Left ventricle myocardium inferior (tissue), 1 donor: ENCODE measurements at places on chromosomes 7 and 10. TPM values are rescaled to one million over a fixed set of nuclear protein-coding genes. Genes with fewer than 3 reads are reported as not detected.

BEND7 gene
- total RNA-seq, result 14.7 TPM

RASSF4 gene
- 103 TPM for total RNA-seq

RET gene
- total RNA-seq, result 0.60 TPM

FLNC gene
- total RNA-seq, result 839 TPM

SPDYE1 gene
- total RNA-seq, result not detected

CALML5 gene
- not detected for total RNA-seq

SYCE1 gene
- total RNA-seq, result 0.44 TPM

LBX1 gene
- total RNA-seq, result not detected

FAM25C gene
- not detected for total RNA-seq

GJD4 gene
- not detected for total RNA-seq

PAX4 gene
- total RNA-seq, result not detected

INHBA gene
- total RNA-seq, result 8.6 TPM

SHH gene
- not detected for total RNA-seq

TMEM229A gene
- not detected for total RNA-seq

RSPH10B2 gene
- not detected for total RNA-seq

CYP3A7 gene
- total RNA-seq, result not detected

SPDYE2 gene
- not detected for total RNA-seq

MUC12 gene
- 0.30 TPM for total RNA-seq

SYT15 gene
- 1.9 TPM for total RNA-seq

TBC1D12 gene
- total RNA-seq, result 4.4 TPM

NEUROD6 gene
- total RNA-seq, result not detected

CYP26C1 gene
- not detected for total RNA-seq

STEAP1 gene
- total RNA-seq, result 1.2 TPM

ADCY1 gene
- total RNA-seq, result 2.8 TPM

WDR86 gene
- total RNA-seq, result 0.16 TPM

MKX gene
- total RNA-seq, result 0.22 TPM

POLL gene
- total RNA-seq, result 16.7 TPM

CCL24 gene
- total RNA-seq, result not detected

RNF133 gene
- total RNA-seq, result 0.41 TPM

ELFN1 gene
- total RNA-seq, result 10.5 TPM

GNGT1 gene
- total RNA-seq, result not detected

PLXDC2 gene
- 16.6 TPM for total RNA-seq

FGF8 gene
- not detected for total RNA-seq

OPN1SW gene
- not detected for total RNA-seq

PON1 gene
- total RNA-seq, result not detected

TRPV5 gene
- total RNA-seq, result not detected

UPK3BL2 gene
- total RNA-seq, result 2.9 TPM

CFAP69 gene
- 3.8 TPM for total RNA-seq

NPC1L1 gene
- 0.19 TPM for total RNA-seq

CYP51A1 gene
- total RNA-seq, result 15.8 TPM

GHRHR gene
- total RNA-seq, result not detected

CAV1 gene
- 266 TPM for total RNA-seq

C10orf105 gene
- total RNA-seq, result 0.05 TPM

PMS2 gene
- total RNA-seq, result 5.6 TPM

WDR37 gene
- 28.2 TPM for total RNA-seq

ZNF680 gene
- total RNA-seq, result 21.6 TPM

EFCAB10 gene
- not detected for total RNA-seq

NPY4R gene
- not detected for total RNA-seq

PCLO gene
- total RNA-seq, result 4.2 TPM

FKBP9 gene
- total RNA-seq, result 112 TPM

HOXA5 gene
- not detected for total RNA-seq
